ENCODE measurements at places on chromosomes 1 and 21.
A peak's percentile ranks its signal among the peaks of the same experiment; 100 is the strongest.

DNA sequence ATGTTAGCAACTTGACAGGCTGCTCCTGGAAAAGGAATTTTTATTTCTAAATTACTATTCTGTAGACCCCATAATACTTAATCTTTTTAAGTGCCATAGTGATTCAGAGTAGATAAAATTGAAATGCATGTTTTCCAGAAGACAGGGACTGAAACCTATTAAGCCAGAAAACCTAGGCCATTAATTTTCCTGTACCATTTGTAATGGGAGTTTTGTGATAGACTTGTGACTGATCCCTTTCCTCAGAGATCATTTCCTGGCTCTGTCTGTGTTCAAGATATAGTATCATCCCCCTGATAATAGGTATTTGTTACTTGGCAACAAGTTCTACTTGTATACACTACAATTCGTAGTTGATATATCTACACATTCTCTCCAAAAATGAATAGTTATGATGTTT is 1609.8 kb downstream of the AMY1C start:
- no peak for DNase-seq

DNA sequence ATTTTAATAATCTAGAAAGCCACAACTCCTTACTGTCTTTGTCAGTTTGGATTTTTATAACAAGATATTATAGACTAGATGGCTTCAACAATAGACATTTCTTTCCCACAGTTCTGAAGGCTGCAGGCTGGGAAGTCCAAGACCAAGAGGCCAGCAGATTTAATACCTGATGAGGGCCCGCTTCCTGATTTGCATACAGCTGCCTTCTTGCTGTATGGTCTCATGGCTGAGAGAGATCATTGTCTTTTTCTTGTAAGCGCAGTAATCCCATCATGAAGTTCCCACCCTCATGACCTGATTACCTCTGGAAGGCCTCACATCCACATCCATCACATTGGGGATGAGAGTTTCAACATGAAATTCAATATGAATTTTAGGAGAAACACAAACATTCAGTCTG is 9.8 kb downstream of the RPS6KC1 start:
- no peak for DNase-seq

- DNase-seq, result no peak
These were observed 34.2 kb upstream of the EXO1 start for GRCh38 chr1:241813768-241814320.

GRCh38 chr1:55418208-55419000 is 203.2 kb upstream of the USP24 start:
- DNase-seq, result no peak

DNA sequence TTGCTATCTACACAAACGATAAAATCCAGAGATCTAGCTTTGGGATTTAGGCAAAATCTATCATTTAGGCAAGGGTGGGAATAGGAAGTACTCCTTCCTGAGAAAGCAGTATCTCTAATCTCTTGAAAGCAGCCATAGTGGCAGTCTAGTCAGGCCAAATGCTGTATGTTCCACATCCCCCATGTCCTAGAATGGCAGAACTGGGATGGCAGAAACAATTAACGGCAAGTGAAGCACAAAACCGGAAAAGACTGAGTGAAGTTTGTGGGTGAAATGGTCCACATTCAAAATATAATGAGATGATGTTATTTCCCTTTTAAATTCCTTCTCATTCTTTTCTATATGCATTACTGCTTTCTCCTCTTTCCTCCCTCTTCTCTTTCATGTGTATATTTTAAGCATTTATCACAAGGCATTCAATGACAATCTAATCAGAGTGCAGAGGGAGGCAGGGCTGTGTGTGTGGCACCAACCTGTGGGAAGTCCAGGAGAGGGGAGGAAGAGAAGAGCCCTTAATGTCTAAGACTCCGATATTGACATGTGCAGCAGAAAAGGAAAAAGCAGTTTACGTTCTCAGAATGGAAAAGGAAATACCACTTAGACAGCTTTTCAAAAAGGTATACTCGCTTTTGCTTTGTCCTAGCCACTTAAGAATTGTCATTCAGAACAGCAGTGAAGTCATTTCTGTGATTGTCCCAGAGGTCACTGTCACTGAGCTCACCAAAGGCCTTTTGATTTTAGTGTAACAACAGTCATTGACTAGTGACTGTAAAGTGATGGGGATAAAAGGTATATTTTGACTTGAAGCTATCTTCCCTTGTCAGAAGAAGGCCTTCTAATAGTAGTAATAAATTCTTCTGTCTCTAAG is 42.3 kb upstream of the TADA1 start:
- no peak for DNase-seq

DNA sequence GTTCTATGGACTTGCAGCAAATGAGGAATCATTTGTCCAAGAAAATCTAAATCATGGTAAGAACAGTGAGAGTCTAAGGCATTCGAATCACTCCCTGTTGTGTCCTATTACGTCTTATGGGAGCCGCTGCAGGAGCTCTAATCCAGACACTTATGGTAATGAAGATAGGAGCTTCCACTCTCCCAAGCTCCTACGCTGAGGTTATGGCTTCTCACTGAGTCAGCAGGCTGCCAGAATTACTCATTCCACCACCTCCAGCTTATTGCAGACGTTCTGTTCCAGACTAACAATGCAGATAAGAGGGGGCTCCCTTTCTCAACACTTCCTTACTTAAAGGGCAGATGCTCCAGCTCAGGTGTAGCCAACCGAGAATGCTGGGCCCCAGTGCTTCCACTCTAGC is 212.6 kb downstream of the GREM2 start:
- no peak for DNase-seq

DNA sequence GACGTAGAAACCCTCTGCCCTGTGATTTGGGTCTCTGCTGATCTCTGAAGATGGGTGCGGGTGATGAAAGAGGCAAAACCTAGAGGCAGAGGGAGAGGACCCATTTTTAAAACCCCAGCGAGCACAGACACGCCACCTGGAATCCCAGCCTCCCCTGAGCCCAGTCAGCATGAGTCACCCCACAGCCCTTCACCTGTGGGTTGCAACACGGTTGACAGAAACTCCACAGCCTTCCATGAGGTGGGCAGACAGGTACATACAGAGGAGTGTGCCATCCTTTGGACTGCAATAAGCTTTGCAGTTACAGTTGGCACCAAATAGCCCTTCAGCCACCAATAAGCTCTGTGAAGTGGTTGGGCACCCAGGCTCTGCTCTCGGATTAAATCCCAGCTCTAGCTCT is 2.1 kb upstream of the GRHL3 start:
- no peak for DNase-seq

- no peak for DNase-seq
These were observed 120.7 kb downstream of the BACH1 start for GRCh38 chr21:29419422-29419821.

GRCh38 chr1:70415882-70416281 is 4.8 kb downstream of the CTH start:
- no peak for DNase-seq

DNA sequence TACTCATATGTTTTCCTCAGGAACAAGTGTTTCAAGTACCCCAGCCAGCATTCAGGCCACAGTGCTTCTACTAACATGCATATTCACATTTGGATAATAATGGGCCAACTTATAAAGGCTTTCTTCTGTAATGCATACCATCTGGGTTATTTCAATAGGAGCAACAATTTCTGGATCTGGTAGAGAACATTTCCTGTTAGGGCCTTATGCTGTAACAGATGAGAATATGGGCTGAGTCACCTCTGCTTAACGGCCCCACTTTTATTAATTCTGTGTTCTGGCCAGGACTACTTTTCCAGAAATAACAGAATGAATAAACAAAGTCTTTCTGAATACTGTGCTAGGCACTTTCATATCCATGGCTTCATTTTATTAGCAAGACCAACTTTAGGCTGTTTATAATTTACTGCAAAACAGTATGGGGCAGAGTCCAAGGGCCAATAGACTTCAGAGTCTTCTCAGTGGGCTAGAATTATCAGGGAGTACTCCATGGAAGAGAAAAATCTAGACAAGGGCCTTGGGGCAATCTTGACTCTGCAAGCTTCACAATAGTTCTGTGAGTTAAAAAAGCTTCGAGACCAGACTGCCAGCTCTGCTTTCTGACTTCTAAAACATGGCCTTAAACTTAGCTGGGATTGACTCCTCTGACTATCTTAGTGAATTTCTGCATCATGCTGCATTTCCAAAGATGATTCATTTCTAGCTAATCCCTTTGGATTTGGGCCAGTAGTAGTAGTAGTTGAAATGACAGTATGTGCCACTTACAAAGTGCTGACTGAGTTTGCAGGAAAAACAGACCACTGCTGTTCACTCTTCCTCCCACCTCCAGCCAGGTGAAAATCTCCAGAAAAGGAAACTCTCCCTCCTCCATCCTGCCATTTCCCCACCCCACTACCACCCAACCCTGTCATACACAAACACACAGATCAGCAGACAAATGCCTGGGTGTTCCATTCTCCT is 8.2 kb upstream of the SSX2IP start:
- no peak for DNase-seq

DNA sequence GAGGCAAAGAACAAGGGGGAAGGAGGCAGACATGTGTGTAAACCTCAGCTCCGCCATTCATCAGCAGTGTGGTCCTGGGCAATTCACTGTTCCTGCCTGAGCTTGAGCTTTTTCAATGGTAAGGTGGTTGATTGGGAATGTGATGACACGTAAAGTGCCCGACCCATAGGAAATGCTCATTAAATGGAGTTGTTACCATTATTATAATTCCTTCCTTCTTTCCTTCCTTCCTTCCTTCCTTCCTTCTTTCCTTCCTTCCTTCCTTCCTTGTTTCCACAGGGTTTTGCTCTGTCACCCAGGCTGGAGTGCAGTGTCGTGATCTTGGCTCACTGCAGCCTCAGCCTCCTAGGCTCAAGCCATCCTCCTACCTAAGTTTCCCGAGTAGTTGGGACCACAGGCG is 4.3 kb downstream of the GPR37L1 start:
- no peak for DNase-seq

GRCh38 chr1:9615316-9616063 is 26.8 kb downstream of the TMEM201 start:
- DNase-seq, result peak; percentile 34

GRCh38 chr1:200372095-200372884 is 37.5 kb downstream of the ZNF281 start:
- DNase-seq, result no peak

DNA sequence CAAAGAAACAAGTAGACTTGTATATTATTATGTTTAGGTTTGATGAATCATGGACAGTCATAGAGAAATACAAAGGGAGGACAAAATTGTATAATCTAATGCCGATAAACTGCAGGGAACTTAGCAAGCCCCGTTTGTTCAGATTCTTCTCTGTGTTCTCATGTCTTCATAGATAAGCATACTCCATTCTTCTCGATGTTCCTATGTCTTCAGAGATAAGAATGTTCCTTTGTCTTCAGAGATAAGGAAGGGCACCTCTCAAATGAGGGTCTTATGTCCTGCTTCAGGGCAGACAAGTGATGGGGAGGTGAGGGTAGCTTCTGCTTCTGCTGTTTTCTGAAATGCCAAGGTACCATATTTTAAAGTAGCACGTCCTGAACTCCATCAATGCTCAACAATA is 19.7 kb upstream of the TADA1 start:
- DNase-seq, result no peak

DNA sequence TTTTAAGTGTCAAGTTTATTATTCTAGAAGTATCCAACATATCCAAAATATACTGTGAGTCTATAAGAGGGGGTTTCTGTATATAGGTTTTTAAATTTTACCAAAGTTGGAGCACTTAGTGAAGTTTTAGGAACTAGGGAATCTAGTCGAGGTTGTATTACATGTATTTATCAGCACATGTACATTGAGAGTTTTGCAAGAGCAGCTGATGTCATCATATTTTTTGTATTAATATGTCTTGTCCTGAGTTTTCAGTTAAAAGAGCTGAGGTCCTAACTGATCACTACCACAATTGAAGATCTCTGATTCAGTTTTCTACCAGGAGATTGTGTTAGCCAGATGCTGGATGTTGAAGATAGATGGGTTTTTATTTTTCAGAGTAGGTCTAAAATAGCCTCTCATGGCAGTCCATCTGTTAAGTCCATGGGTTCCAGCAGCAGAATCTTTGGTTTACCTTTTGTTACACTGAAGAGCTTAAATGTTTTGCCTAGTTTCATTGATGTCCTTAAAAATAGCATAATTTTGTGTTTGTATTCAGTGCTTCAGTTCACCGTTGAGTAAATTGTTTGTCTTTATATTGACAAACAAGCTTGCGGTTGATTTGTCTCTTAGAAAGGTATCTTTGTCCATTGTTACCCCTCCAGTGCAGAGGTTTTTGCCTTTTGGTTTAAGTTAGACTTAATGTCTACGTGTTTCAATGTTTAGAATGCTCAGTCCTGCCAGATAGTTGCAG is 16.0 kb downstream of the YBX1 start:
- DNase-seq, result no peak

- DNase-seq, result no peak
These were observed 3.9 kb upstream of the TP53BP2 start for GRCh38 chr1:223849352-223850254.

GRCh38 chr21:26581818-26582217 is 8.7 kb upstream of the CYYR1 start:
- DNase-seq, result no peak

DNA sequence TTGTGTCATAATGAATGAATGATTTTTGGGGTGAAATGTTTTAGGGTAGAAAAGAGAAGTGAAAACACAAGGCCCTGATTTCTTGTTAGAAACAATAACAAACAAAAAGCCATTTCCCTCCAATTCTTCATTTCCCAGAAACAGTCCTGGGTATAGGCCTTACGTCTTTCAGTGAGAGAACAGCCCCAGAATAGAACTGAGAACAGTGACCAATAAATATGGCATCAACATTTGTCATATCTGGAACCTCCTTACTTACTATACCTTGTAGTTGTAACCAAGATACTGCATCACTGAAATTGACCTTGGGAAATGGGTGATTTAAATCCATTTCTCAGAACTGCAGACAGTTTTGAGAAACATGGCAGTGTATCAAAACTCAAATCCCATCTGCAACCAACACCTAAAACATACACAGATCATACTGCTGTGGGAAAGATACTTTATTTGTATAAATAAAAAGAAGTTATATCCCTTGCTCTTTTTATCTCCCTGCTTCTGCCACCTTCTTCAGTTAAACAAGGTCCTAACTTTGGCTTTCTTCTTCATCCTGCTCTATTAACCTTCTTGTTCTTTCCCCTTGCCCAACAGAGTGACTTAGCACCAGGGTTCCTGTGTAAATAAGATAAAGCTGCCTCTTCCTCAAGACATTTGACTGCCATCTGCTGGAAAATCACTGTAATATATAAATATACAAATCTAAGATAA is 19.5 kb downstream of the XKR8 start:
- no peak for DNase-seq

DNA sequence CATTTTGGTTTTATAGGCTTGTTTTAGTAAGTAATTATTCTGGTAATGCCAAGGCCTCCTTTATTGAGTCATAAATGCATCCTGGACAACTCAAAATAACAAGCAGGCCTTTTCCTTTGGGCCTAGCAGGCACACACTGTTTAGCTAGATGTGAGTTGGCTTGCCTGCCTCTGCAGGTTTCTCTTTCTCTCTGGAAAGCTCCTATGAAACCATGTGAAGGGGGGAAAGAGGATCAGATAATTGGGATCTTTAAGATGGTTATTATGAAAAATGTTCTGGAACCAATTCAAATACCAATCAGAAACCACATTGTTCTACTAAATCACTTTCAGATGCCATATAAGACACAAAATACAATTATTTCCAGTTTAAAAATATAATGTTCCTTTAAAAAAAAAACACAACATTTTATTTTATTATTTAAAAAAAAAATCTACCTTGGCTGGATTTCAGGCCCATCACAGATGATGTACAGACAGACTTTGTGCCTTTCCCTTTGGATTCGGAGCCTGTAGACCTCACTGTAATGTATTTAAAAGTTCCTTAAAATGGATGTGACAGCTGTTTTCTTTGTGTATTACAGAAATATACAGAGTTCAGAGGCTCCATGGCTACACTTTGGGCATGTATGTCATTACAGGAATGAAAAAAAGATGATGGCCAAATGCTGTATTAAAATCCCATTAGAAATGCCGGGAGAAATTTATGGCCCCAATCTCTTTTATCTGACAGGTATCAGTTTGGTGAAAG is 80.2 kb downstream of the NTMT2 start:
- no peak for DNase-seq

Measured in stimulated activated CD8-positive, alpha-beta memory T cell treated with anti-CD3 and anti-CD28 coated beads, Interleukin-7, amount 100 ng/mL, for 24 hours (primary cell).